ENCODE measurements at places on chromosomes 16 and 17.

- DNase-seq = no peak
These were observed 20.6 kb downstream of the TPPP3 start for GRCh38 chr16:67372664-67373063.

DNA sequence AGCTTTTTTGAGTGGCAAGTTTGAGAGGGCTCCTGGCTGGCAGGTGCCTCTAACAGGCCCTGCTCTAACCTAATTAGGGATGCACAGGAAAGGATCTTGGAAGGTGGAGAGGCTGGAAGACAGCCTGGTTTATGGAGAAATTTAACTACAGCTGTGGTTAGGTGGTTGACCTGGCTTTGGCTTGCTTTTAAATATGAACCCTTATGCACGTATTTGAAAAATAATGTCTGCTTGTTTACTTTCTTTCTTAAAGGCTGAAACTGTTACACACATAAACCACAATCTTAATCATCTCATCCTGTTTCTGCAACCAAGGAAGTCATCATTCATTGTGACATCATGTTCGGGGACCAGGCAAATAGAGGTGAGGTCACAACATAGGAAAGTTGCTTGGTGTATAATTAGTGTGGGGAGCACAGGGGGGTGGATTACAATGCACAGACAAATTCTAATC is 23.1 kb upstream of the DHRS13 start:
- DNase-seq = peak; percentile 79

DNA sequence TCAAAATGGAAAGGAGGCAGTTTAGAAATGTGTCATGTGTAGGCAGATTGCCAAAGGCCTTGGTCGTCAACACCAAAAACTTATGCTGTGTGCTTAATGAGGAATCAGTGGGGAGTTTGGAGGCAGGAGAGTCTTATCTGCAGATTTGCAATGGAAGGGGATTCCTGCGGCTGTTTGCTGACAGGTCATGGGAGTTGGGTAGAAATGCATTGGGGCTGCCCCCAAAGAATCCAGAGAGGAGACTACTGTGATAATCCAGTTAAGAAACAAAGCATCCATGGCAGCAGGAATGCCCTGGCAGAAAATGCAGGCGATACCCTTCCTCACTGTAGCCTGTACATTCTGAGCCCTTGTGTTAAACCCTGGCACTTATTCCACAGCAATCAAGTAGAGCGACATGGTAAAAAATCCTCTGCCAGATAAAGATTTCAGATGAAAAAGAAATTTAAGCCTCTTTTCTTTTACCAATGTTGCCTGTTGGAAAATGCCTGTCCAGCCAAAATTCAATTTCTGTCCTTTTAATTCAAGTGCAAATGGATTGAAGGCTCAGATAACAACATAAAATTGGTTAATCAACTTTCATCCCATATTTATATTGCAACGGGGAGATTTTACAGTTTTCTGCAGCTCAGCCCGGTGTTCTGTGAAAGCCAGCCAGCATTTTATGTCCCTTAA is 491.0 kb upstream of the CDH5 start:
- no peak for DNase-seq

- no peak for DNase-seq
These were observed 191.2 kb downstream of the MSI2 start for GRCh38 chr17:57447357-57447989.

GRCh38 chr16:57708168-57708567 is 13.6 kb downstream of the DRC7 start:
- DNase-seq = no peak

- no peak for DNase-seq
These were observed 26.4 kb downstream of the SETD6 start for GRCh38 chr16:58541711-58542110.

DNA sequence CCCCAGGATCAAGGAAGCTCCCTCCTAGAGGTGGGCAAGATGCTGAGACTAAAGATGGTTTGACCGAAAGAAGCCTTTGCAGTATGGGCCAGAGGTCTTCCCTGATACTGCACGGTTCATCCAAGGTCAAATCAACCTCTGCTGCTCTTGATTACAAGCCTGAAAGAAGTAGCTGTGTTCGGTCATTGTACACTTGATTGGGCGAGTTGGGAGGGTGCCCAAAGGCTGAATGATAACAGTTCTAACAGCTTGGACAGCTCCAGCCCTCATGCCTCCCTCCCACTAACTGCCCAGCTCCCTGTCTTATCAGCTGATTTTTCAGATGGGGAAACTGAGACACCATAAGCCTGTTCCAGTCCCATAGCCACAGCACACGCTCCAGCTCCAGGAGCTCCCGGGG is 42.8 kb downstream of the ABCC12 start:
- no peak for DNase-seq

- DNase-seq = no peak
These were observed 13.7 kb upstream of the AKAP10 start for GRCh38 chr17:19991252-19991885.

- DNase-seq = peak; percentile 28
These were observed 339.0 kb downstream of the MAF start for GRCh38 chr16:79261481-79261940.

DNA sequence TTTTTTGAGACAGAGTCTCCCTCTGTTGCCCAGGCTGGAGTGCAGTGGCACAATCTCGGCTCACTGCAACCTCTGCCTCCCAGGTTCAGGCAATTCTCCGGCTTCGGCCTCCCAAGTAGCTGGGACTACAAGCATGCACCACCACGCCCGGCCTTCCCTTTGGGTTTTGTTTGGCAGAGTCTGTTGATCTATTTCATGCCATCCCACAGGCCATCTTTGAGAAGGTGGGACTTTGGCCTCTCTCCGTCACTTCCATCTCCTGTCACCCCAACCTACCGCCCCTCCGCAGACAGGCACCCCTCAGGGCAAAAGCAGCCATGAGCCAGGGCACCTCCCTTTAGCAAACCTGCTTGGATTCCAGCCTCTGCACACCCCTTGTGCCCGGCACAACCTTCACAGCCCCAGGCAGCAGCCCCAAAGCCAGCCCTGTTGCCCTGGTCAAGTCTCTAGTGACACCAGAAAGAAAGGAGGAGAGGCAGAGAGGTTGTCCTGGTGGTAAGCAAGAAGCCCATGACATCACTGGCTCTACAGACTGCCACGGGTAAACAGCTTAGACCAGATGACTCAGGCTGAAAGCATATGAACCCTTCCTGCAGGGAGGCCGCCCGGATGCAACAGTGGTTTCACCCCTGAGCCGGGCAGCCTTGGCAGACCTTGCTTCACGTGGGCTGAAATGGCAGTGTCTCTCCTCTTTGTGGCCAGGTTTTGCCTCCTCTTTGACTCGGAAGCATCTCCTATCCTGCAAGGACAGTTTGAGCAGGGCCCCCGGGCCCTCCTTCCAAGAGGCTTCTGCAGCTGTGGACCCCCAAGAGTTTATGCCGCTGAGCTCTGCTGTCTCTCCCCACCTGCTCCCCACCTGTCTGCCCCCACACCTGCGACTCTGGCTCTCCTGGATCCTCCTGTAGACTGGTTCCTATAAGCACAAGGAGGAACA is 8.1 kb upstream of the TIMP2 start:
- no peak for DNase-seq

DNA sequence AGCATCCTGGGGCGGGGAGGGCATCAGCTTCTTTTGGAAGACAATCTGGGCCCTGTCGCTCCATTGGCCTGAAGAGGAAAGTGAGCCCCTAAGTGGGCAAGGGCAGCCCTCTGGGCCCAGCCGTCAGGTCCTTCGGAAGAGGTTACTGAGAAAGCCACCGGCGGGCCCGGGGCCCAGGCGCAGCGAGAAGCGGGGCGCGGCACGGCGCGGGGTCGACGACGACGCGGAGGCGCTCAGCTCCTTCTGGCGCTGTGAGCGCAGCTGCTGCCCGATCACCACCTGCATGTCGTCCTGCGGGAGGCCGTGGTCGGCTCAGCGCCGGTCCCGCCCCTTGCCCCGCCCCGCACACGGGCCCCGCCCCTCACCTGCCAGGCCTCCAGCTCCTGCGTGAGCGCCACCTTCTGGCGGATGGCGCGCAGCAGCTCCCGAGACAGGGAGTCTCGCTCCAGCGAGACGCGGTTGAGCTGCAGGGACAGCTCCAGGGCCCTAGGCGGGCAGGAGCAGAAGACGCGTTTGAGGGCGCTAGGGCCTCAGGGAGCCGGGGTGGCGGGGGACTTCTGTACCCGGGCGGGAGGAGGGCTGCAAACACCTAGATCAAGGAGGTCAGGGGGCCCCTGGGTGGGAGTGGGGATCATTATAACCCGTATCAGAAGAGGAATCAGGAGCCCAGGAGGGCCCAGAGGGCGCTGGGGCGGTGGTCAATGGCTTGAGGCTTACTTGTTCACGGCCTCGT is 4.3 kb downstream of the THOC6 start:
- peak; percentile 77 for DNase-seq

DNA sequence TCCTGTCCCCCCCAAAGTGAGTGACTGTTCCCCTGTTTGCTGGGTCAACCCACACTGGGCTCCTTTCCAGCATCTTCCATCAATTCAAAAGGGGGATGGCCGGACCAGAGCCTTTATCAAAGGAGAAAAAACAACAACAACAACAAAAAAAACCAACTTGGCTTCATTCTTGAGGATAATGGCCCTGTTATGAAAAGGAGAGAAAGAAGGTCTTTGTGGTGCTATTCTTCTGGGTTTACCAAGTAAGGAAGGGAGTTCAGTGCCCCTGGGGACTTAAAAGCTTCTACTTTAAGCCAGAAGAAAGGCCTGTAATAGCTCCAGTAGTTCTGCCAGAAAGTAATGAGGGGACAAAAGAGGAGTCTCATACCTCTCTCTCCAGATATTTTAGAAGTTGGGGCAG is 71.5 kb downstream of the RGS9 start:
- DNase-seq = no peak

DNA sequence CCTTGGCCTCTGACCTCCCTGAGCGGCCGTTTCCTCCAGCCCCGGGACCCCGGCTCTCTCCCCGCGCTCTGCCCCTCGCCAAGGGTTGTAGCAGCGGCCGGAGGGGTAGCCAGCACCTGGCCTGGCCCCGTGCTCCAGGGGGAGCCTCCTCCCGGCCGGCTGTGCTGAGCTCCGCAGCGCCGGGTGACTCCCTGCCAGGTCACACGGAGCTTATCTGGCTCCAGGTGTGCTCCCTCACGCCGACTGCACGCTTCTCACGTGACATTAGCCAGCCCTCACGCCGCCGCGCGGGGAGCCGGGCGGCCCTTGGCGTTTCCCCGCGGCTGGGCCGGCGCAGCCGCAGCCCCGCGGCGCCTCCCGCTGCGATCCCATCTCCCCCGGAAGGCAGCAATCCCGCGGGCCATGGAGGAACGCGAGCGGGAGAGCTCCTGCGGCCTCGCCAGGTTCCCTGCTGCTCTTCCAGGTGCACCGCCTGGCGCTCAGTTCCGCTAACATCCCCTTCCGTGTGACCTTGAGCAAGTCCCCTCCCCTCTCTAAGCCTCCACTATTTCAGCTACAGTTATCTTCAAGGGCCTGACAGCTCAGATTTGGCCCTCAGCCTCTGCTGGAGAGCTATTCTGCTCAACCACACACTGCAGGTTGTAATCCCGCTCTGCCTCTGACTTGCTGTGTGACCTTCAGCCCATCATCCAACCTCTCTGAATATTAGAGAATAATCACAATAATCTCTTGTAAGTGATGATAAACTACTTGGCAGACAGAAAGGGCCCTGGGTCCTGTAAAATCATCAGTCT is 3.4 kb downstream of the MYO18A start:
- peak; percentile 66 for DNase-seq

DNA sequence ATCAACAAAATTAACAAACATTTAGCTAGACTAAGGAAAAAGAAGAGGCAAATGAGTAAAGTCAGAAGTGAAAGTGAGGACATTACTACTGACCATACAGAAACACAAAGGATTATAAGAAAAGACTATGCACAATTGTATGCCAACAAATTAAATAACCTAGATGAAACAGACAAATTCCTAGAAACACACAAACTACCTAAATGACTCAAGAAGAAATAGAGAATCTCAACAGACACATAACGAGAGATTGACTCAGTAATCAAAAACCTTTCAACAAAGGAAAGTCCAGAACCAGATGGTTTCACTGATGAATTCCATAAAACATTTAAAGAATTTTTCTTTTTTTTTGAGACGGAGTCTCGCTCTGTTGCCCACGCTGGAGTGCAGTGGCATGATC is 35.7 kb upstream of the MYLK3 start:
- no peak for DNase-seq

GRCh38 chr16:16778332-16778731 is 399.4 kb downstream of the NPIPA7 start:
- no peak for DNase-seq

DNA sequence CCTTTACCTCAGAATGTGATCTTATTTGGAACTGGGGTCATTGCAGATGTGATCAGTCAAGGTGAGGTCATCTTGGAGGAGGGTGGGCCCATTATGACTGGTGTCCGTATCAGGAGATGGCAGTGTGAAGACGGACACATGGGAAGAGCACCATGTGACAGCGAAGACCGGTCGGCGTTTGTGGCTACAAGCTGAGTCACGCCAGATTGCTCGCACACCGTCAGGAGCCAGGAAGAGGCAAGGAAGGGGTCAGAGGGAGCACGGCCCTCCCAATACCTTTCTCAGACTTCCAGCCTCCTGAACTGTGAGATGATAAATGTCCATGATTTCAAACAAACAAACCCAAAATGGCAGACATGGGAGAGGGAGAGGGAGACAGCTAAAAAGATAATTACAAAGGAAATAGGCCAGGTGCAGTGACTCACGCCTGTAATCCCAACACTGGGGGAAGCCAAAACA is 13.2 kb downstream of the STARD3 start:
- DNase-seq = no peak

DNA sequence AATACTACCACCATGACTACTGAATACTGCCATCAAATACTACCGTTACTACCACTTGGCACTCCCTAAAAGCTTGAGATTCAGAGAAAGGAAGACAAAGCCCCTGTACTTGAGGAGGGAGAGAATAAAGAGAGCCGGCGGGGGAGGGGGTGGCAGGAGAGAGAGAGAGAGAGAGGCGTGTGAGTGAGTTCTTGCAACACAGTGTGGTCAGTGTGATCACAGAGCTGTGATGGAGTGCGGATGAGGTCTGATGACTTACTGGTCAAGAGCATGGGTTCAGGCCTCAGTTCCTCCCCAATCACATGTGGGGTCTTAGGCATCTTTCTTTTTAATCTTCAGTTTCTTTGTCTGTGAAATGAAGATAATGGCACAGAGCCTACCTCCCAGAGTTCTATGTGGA is 19.2 kb downstream of the PRKCB start:
- no peak for DNase-seq

GRCh38 chr17:6052926-6053325 is 17.3 kb upstream of the WSCD1 start:
- DNase-seq = no peak

- DNase-seq = no peak
These were observed 13.7 kb upstream of the CSNK1D start for GRCh38 chr17:82287013-82287867.

- no peak for DNase-seq
These were observed 88.1 kb downstream of the ADCY9 start for GRCh38 chr16:4028144-4028543.

- no peak for DNase-seq
These were observed 6.2 kb downstream of the MAP3K14 start for GRCh38 chr17:45310380-45311324.

All from Jurkat, Clone E6-1 (cell line).